GM13976 (cell line): ENCODE measurements at places on chromosomes 5 and 9.
A peak's percentile ranks its signal among the peaks of the same experiment; 100 is the strongest.

DNA sequence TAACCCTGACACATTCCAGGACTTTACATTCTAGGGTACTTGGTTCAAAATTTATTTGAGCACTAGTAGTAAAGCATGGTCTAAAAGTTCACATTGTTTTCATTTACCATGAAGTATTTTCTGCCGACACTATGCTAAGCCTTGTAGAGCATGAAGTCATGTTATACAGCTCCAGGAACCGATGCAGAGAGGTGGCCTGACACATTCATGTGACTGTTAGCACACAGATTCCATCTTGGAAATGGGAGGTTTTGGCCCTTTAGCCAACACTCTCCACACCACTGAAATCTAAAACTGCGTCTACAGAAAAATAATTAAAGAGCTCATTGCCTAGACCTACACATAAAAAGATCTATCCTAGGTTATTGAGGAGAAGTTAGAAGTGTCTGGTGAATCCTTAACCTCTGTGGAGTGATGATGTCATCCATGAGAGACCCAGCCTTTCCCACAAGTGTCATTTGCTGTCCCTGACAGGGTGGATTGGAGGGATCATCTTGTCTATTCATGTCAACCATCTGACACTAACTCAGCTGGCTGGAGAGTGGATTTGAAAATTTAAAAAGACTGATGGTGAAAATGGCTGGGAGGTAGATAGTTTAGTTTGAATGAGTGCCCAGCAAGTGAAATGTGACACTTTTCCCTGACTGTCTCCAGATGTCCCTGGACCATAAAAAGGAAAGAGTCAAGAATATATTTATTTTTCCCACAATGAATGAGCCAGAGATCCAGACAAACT, 1.3 kb downstream of the RANBP3L start:
- no peak for DNase-seq

DNA sequence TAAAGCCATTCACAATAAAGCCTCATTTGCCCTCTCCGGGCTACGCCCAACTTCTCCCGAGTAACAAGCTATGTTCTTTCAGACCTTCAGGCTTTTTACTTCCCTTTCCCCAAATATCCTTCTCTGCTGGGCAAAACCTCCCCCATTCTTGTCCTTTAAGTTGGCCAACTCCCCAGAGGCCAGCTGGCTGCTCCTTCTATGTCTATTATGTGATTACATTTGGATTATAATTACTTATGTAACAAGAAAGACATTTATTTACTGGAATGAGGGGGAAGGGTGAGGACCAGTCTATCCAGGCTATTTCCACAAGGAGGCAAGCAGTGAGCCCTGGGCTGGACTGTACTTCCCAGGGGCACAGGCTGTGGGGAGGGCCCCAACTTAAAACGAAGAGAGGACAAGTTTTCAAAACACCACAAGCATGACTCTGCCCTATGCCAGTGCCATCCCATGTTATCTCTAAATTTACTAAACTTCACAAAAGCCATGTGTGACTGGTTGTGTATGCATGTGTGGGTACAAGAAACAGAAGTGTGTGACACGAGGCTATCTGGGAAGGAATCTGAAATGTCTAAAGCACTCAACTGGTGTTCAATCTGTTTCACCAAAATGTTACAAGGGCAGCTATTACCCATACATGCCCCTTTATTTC, 84.5 kb downstream of the GNAQ start:
- DNase-seq: no peak

- no peak for DNase-seq
These were observed 2.6 kb upstream of the BDP1 start for GRCh38 chr5:71452876-71453275.

DNA sequence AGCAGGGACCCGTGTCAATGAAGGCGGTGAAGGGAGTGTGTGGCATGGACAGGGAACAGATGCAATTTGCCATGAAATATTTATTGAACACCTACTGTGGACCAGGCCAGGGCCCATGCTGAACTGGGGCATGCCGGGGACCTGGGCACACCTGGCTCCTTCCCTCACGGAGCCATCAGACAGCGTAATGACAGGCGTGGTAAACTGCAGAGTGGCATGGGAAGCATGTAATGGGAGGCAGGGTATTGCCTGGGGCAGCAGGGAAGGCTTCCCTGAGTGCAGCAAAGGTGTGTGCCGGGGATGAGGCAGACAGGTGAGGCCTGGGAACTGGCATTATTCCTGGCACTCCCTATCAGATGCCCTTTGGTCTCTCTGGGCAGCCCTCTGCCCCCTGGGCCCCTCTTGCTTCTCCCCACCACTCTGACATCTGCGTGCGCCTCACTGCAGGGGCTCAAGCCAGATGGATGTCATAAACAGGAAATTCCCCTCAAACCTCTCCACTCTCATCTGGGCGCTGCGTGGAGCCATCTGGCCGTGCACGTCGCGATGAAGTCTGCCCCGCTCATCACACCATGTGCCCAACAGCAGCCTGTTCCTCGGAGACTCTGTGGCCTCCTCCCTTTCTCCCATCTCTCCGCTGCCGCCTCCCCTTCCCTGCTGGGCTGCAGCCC, 67.6 kb downstream of the HMCN2 start:
- no peak for DNase-seq

DNA sequence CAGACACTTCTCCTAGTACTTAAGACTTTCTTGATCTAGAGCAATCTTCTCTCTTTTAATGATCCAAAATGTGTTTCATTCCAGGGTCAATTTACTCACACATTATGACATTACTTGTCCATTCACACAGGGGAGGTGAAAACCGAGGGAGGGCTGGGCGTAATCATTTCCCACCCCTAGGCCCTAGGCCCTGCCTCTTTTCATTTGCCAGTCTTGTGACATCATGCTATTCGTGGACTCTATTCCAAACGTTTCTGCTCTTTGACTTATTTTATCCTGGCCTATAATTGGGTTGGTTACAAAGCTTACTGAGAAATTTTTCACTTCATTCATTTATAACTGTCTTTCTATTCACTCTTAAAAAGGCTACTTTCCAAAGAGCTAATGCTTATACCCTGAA, 2.4 kb downstream of the DCAF12 start:
- DNase-seq: no peak

GRCh38 chr5:3904584-3904983, 309.0 kb downstream of the IRX1 start:
- no peak for DNase-seq

DNA sequence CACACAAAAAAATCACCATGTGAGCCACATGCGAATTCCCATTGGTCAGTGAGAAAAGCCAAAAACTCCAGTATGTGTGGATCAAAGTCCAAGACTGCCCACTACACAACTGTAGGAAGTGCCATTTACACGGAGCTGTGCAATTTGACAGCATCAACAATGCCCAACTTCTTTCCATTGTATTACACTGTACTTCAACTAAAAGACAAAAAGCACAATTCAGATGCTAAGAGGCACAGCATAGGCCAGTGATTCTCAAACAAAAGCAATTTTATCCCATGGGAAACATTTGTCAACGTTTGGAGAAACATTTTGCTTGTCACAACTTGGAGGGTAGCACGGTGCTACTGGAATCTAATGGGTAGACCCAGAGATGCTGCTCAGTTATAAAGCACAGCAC, 39.8 kb downstream of the IARS1 start:
- no peak for DNase-seq

- no peak for DNase-seq
These were observed 233.7 kb downstream of the TLE1 start for GRCh38 chr9:81455462-81456219.

- no peak for DNase-seq
These were observed 69.8 kb upstream of the IRX4 start for GRCh38 chr5:1952444-1953099.

GRCh38 chr5:38376404-38376803, 118.0 kb downstream of the EGFLAM start:
- no peak for DNase-seq

- peak; percentile 44 for DNase-seq
These were observed 9.6 kb downstream of the SEC61B start for GRCh38 chr9:99231711-99232110.

DNA sequence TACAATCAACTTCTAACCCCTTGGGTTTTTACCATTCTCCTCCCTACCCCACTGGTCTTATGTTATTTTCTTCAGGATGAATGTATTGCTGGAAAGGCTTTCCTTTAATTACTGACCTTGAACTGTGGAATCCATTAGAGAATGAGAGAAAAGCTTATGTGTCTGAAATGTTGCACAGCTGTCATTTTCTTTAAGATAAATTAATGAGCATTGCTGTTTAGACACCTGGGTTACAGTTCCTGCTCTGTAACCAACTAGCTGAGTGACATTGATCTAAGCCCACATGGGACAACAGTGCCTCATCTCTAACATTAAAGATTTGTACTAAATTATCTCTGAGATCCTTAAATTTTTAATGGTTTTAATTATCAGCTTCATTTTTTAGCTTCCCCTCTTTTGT, 507.0 kb downstream of the TAF11L14 start:
- DNase-seq: no peak

DNA sequence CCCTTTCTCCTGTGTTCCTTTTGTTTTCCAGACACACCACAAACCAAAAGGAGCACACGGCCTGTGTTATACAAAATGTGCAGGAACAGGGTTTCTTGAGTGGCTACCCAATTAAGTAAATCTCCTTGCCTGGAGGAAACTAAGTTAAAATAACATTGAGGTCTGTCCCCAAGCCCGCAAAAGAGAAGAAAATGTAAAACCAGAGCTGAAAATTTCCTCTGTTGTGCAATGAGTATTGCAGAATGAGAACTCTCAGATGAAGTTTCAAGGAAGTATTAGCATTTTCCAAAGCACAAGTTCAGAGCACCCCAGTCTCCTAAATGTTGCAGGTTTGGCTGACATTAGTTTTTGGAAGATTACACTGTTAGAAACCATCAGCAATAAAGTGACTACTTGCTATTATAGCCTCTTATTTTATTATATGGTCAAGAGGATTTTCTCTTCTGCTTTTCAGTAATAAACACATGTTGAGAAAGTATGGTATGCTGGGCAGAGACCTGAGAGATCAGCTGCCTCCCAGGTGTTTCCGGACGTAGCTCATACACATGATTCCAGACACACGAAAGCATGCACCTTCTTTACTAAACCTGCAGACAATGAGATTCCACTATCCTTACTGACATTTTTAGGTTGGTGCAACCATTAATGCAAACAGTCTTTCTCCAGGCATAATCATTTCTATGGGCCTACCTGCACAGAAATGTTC, 161.3 kb downstream of the SNCAIP start:
- no peak for DNase-seq

GRCh38 chr9:85508616-85509015, 233.1 kb downstream of the AGTPBP1 start:
- DNase-seq: no peak

- no peak for DNase-seq
These were observed 79.9 kb downstream of the ISOC1 start for GRCh38 chr5:129174480-129174879.

GRCh38 chr9:133540698-133541025, 6.2 kb downstream of the ADAMTSL2 start:
- DNase-seq: peak; percentile 72

GRCh38 chr5:67026278-67026677, 170.3 kb downstream of the CD180 start:
- DNase-seq: no peak

DNA sequence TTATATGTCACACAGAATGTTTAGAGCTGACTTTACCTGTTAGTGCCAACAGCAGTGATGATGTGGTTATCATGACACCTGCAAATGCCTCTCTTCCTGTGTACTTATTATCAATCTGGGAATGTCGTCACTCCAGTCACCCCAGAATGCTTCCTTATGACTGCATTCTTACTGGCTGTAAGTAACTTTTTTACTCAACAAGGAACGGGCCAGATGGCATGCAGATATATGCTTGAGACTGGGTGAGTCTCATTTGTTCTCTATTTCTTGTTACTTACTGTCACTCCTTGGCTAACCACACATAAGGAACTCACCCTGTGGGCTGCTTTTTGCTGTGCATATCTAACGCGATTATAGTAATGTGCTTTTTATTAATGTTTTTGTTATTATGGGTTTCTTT, 385.5 kb upstream of the MEF2C start:
- no peak for DNase-seq
